ENCODE measurements at places on chromosomes 6 and 20.

GRCh38 chr6:2522521-2522920 is 228.2 kb downstream of the MYLK4 start:
- no peak for DNase-seq

- DNase-seq, result no peak
These were observed 203.0 kb downstream of the SAMD5 start for GRCh38 chr6:147711476-147711875.

GRCh38 chr6:44682987-44683779 is 295.7 kb downstream of the CDC5L start:
- DNase-seq, result no peak

GRCh38 chr6:169212436-169212835 is 41.2 kb downstream of the THBS2 start:
- no peak for DNase-seq

- no peak for DNase-seq
These were observed 105.9 kb upstream of the FOXC1 start for GRCh38 chr6:1503811-1504210.

Measured in cortex of kidney (tissue), 1 donor.